Osteocyte (in vitro differentiated cells): ENCODE measurements at places on chromosomes 7 and 10. TPM values are rescaled to one million over a fixed set of nuclear protein-coding genes. Genes with fewer than 3 reads are reported as not detected.

SMKR1 gene
- total RNA-seq = not detected in 2 replicates

WDR37 gene
- total RNA-seq = 13.6 and 15.3 TPM in 2 replicates

CREB3L2 gene
- total RNA-seq = 143 and 144 TPM in 2 replicates

CYP3A4 gene
- not detected in 2 replicates for total RNA-seq

PLXNA4 gene
- 56.2 and 59.0 TPM in 2 replicates for total RNA-seq

DLX6 gene
- total RNA-seq = 0.94 and 1.5 TPM in 2 replicates
